CD14-positive monocyte (primary cell): ENCODE measurements at places on chromosomes 3 and 15.
A peak's percentile ranks its signal among the peaks of the same experiment; 100 is the strongest.

GRCh38 chr3:13975686-13976085 is 95.8 kb upstream of the WNT7A start:
- H3K4me1 ChIP-seq = no peaks in the 10 kb centered on the region
- no peaks in the 10 kb centered on the region for H3K36me3 ChIP-seq
- no peak overlapping the region for H3K4me3 ChIP-seq
- H3K27me3 ChIP-seq = no peaks in the 10 kb centered on the region

- no peaks in the 10 kb centered on the region for H3K36me3 ChIP-seq
- H3K27ac ChIP-seq = no peak overlapping the region
- H3K27me3 ChIP-seq = no peaks in the 10 kb centered on the region
- no peak overlapping the region for H3K4me3 ChIP-seq
- H3K4me1 ChIP-seq = peaks cover 26% of the 10 kb centered on the region
These were observed 29.1 kb downstream of the PTX3 start for GRCh38 chr3:157465741-157466140.

DNA sequence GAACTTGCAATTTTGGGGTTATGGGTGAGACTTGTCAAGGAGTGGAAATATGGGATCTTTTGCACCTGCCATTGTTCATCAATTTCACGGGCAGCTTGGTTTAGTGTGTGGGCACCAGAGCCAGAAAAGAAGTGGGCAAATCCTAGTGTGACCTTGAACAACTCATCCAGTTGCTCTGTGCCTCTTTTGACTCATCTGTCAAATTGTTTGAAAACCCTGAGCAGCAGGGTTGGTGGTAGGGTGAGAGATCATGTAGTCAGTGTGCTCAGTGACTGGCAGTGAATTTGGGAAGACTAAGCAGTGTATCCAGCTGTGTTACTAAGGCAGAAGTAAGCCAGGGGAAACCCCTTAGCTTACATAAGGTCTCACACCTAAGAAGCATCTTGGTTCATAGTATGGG is 293.0 kb upstream of the TRIM42 start:
- no peaks in the 10 kb centered on the region for H3K36me3 ChIP-seq
- H3K4me3 ChIP-seq = no peak overlapping the region
- no peak overlapping the region for H3K27ac ChIP-seq
- no peaks in the 10 kb centered on the region for H3K27me3 ChIP-seq
- DNase-seq = no peak

DNA sequence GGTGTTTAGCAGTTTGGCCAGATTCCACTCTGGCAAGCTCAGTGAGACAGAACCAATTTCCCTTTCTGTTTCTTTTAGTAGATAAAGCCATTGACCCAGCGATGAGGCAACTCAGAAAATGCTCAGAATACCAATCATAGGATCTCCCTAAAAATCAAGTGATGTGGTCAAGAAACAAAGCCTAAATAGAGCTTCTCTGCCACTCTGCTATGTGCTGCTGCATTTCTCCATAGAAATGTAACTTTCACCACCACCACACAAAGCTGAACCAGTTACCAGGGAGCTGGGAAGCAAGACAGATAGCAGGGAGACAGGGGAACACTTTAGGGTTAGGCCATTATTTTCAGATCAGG is 109.8 kb downstream of the RPL22L1 start:
- DNase-seq = no peak
- H3K27me3 ChIP-seq = no peaks in the 10 kb centered on the region
- no peak overlapping the region for H3K27ac ChIP-seq

DNA sequence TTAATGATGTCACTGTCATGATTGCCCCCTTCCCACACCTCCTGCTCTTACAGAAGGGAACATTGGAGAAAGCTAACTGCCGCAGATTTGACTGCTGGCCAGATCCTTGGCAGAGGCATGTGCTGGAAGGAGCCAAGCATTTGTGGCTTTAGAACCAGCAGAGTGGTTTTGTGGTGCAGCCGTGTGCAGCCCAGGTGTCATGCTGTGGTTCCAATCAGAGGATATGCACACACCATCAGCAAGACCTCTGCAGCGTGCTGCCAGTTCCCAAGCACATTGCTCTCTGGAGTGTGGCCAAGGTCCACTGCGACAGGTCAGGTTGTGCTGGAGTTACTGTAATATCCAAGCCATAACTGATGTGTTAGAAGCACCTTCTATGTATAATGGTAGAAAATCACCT is 61.6 kb downstream of the OTOL1 start:
- no peak overlapping the region for H3K4me3 ChIP-seq
- no peaks in the 10 kb centered on the region for H3K4me1 ChIP-seq
- H3K27me3 ChIP-seq = no peaks in the 10 kb centered on the region
- DNase-seq = no peak
- H3K36me3 ChIP-seq = no peaks in the 10 kb centered on the region
- no peak overlapping the region for H3K27ac ChIP-seq

DNA sequence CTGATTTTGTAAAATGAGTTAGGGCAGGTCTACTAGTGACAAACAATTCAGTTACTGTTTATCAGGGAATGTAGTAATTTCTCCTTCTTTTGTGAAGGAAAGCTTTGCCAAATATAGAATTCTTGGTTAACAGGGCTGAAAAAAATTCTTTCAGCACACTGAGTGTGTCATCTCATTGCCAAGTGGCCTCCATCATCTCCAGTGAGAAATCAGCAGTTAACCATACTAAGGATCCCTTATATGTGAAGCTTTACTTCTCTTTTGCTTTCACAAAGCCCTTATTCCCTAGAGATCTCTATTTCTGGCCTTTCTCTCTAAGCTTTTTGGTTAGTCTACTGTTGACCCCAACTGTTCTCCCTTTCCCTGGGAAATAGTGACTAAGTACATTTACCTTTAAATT is 269.1 kb downstream of the SCAPER start:
- no peaks in the 10 kb centered on the region for H3K4me1 ChIP-seq
- no peak for DNase-seq
- peaks cover 17% of the 10 kb centered on the region for H3K36me3 ChIP-seq
- no peaks in the 10 kb centered on the region for H3K27me3 ChIP-seq
- no peak overlapping the region for H3K27ac ChIP-seq

- H3K4me1 ChIP-seq = no peaks in the 10 kb centered on the region
- no peak for DNase-seq
- H3K4me3 ChIP-seq = no peak overlapping the region
- no peaks in the 10 kb centered on the region for H3K36me3 ChIP-seq
These were observed 38.8 kb upstream of the RNF7 start for GRCh38 chr3:141699324-141699723.

DNA sequence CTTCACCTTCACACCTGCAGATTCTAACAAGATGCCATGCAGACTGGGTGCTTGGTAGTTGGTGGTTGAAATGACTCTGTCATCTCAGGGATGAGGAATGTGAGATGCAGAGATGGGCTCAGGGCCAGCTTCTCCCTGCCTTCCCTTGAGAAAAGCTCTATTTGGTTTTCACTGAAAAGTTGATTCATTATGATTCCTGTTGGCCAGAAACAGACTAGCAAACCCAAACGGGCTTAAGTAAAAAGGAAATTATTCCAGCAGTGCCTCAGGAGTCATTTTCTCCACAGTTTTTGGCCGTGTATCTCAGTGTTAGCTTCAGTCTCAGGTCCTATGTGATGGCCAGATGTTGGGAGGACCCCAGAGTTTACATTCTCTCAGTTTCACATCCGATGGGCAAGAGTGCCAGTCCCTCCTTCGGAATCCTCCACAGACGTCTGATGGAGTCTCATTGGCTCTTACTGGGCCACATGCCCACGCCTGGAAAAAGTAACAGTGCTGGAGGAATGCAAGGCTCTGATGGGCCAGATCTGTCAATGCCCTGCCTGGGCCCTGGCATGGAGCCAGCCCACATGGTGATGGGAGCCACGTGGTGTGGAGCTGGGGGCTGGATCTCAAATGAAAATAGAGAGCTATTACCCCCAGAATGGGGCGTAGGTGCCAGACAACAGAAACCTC is 22.3 kb upstream of the SACM1L start:
- no peak overlapping the region for H3K27ac ChIP-seq
- no peak for DNase-seq
- no peak overlapping the region for H3K4me3 ChIP-seq
- peaks cover 68% of the 10 kb centered on the region for H3K36me3 ChIP-seq
- peaks cover 14% of the 10 kb centered on the region for H3K4me1 ChIP-seq

DNA sequence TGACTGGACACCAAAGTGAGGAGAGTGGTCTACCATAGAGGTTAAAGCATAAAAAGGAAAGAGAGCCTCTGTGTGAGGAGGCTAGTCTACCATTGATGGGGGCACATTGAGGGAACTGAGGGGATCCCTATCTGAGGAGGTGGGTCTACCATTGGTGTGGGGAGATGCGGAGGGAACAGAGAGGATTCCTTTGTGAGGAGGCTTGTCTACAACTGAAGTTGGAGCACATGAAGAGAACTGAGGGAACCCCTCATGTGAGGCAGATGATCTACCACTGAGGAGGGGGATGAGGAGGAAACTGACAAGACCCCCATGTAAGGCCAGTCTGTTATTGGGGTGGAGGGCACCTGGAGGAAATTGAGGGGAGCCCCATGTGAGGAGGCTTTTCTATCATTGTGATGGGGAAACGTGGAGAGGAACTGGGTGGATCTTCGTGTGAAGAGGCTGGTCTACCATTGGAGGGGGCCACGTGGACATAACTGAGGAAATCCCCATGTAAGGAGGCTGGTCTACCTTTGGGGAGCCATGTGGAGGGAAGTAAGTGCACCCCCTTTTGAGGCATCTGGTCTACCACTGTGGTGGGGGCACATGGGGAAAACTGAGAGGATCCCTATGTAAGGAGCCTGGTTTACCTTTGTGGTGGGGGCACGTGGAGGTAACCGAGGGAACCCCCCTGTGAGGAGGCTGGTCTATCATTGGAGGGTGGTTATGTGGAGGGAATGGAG is 160.1 kb downstream of the FBLN2 start:
- H3K4me3 ChIP-seq = no peak overlapping the region
- no peak for DNase-seq
- no peaks in the 10 kb centered on the region for H3K4me1 ChIP-seq
- H3K27me3 ChIP-seq = no peaks in the 10 kb centered on the region

DNA sequence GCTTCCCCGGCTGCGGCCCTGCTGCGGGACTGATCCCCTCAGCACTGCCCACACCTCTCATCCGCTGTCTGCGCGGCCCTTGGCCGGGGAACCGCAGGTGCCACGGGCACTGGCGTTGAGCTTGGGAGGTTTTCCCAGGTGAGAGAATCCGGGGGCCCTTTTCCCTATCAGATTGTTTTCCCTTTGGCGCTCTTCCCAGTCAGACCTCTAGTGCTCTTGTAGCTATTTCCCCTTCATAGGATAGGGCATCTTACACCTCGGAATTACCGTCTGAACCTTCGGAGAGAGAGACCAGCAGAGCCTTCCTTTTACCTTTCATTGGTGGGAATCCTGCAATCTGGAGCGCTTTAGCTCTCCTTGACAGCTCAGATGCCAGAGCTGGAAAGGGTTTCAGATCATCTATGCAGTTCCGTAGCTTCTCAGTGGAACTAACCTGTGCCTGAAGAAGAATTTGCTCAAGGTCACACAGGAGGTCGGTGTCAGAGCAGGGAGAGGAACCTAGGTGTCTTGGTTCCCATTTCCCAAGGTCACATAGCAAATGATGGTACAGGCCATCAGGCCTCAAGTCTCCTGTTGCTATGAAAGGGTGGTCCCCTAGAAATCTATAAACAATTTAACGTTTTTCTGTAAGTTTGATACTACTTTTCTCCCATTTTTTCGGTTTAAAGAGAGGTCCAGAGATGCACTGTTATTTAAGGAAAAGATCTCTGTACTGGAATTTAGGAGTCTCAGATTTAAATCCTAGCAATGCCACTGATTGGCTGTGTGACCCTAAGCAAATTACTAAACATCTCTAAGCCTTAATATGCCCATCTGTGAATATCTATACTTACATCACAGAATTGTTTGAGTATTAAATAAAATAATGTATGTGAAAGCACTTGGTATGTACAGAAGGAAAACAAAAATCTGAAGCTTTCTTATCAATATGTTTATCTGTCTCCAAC is 916 bp downstream of the IDH3A start:
- no peak overlapping the region for H3K27ac ChIP-seq

DNA sequence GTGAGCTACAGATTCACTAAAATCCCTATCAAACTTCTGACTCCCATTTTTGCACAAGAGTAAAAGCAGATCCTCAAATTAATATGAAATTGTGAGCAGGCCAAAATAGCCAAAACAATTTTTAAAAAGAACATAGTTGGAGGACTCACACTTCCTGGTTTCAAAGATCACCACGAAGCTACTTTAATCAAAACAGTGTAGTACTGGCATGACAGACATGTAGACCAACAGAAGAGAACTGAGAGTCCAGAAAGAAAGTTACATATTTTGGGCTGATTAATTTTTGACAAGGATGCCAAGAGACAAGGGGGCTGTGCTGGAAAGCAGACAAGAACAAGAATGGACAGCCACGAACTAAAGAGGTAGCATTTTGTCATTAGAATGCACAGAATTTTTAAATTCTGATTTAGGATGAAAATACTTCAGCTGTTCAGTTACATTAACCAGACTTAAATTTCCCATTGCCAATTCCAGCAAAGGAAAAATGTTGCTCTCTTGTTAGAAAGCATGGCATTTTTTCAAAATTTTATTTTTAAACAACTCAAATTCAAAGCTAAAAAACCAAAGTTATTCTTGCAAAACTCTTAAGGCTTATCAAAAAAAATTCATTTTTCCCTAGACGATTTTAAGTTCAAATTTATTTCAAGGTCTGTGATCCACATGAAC is 14.0 kb downstream of the RYK start:
- H3K27ac ChIP-seq = no peak overlapping the region
- peaks cover 8% of the 10 kb centered on the region for H3K4me1 ChIP-seq
- H3K36me3 ChIP-seq = no peaks in the 10 kb centered on the region
- no peak for DNase-seq

DNA sequence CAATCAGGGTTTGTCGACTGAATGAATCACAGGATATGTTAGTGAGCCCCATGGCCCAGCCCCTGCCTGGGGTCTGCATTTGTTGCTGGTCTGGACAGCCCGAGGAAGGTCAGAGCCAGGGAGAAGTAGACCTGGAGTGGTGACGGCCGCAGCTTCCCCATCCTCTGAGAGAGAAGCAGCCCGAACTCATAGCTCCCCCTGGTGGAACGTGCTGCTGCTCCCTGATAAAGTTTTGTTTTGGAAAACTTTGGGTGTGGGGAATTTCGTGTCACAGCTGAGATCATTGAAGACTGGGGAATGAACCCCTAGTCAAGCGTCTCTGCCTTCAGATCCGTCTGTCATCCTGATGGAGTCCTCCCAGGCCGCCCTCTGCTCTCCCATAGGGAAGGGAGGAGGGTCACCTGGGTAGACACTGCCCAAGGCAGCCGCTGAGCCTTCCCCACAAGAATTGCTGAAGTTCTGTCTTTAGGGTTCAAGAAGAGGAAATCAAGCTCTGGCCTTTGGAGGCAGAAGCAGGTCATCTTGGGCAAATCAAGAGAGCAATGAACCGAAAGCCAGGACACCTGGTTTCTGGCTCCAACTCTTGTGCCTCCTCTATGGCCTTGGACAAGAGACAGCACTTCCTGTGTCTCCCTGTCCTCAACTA is 60.5 kb downstream of the GLDN start:
- peaks cover 12% of the 10 kb centered on the region for H3K27me3 ChIP-seq
- H3K4me1 ChIP-seq = peaks cover 3% of the 10 kb centered on the region
- DNase-seq = peak; percentile 23
- no peak overlapping the region for H3K4me3 ChIP-seq

- H3K36me3 ChIP-seq = no peaks in the 10 kb centered on the region
- peaks cover 19% of the 10 kb centered on the region for H3K4me1 ChIP-seq
These were observed 619 bp upstream of the CMTM8 start for GRCh38 chr3:32237670-32238452.

- DNase-seq = no peak
- H3K4me3 ChIP-seq = no peak overlapping the region
- H3K27me3 ChIP-seq = no peaks in the 10 kb centered on the region
- no peaks in the 10 kb centered on the region for H3K4me1 ChIP-seq
These were observed 156.9 kb downstream of the FBLN2 start for GRCh38 chr3:13705702-13706280.
